ENCODE measurements at places on chromosomes 11 and 22.

- no peak for DNase-seq
- no peak overlapping the region for H3K4me3 ChIP-seq
- no peaks in the 10 kb centered on the region for H3K36me3 ChIP-seq
- peaks cover 6% of the 10 kb centered on the region for H3K4me1 ChIP-seq
- H3K27ac ChIP-seq = no peak overlapping the region
Measured at GRCh38 chr22:49642741-49643140, 184.9 kb downstream of the BRD1 start.

DNA sequence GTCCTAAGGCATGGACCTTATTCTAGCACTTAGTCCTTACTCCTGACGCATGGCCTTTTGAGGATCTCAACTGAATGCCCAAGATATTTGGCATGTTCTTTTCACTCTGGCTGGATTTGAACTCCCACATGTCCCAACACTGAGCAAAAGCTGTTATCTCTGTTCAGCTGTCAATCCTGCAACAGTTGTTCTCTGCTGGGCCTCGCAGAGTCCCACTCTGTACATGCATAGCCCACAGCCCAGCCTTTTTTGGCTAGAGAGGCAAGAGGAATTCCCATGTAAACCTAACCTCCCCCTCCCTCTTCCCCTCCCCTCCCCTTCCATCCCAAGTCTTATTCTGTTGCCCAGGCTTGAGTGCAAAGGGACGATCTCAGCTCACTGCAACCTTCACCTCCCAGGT, 21.8 kb upstream of the DRG1 start:
- DNase-seq = no peak
- H3K4me1 ChIP-seq = no peaks in the 10 kb centered on the region
- H3K36me3 ChIP-seq = peaks cover 3% of the 10 kb centered on the region
- H3K27ac ChIP-seq = no peak overlapping the region
- H3K27me3 ChIP-seq = peaks cover 2% of the 10 kb centered on the region

GRCh38 chr11:67492069-67492727, 9.4 kb downstream of the AIP start:
- H3K4me3 ChIP-seq = no peak overlapping the region
- no peak for DNase-seq
- H3K27me3 ChIP-seq = peaks cover 1% of the 10 kb centered on the region
- H3K4me1 ChIP-seq = peaks cover 11% of the 10 kb centered on the region
- no peaks in the 10 kb centered on the region for H3K36me3 ChIP-seq

DNA sequence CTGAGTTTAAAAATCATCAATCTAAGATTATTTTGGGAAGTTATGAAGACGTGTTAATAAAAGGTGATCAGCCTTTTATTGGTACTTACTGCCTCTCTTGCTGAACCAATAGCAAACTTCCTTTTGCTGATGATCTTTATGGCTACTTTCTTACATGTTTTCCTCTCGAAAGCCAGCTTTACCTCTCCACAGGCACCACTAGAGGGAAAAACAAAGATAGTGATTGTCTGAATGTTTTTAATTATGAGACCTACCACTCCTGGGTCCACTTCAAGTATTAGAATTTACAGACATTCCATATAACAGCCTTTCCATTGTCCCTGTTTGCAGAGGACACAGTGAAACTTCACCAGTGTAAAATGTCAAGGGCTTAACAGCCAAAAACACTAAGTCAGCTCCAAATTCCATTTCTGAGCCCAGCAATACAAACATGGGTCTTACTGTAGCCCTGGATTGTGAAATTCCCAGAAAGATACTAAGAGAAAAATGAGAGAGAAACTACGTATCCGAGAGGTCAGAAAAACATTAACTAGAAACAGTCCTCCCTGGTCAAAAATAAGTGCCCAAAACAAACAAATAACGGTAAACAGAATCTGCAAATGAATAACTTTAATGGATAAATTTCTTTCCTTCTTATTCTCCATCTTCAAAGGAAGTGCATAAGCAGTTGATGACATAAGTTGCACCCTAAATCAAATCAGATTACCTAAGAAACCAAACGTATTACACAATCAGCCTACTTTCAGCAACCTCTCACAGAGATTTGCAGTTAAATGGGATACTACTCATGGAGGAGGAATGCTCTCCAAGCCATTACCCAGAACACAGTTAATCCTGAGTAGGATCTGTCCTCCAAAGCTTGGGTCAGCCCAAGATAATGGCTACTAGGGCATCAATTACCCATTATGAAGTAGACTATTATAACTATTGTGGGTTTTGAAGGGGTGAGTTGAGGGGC, 29.5 kb downstream of the CHEK2 start:
- H3K4me1 ChIP-seq = peaks cover 13% of the 10 kb centered on the region
- H3K36me3 ChIP-seq = peaks cover 39% of the 10 kb centered on the region
- no peak for DNase-seq
- H3K4me3 ChIP-seq = no peak overlapping the region
- no peak overlapping the region for H3K27ac ChIP-seq
- H3K27me3 ChIP-seq = no peaks in the 10 kb centered on the region

GRCh38 chr22:29476116-29476515, 3.9 kb upstream of the NEFH start:
- no peak overlapping the region for H3K27ac ChIP-seq
- DNase-seq = no peak
- no peak overlapping the region for H3K4me3 ChIP-seq
- no peaks in the 10 kb centered on the region for H3K36me3 ChIP-seq
- H3K4me1 ChIP-seq = peaks cover 6% of the 10 kb centered on the region
- H3K27me3 ChIP-seq = peaks cover 6% of the 10 kb centered on the region

- peaks cover 10% of the 10 kb centered on the region for H3K36me3 ChIP-seq
- H3K27ac ChIP-seq = peak overlapping the region; percentile 99
- peaks cover 35% of the 10 kb centered on the region for H3K4me1 ChIP-seq
- H3K4me3 ChIP-seq = peak overlapping the region; percentile 99
- DNase-seq = no peak
Measured at GRCh38 chr11:59669611-59670009, 773 bp upstream of the PATL1 start.

Measured in immature natural killer cell (primary cell).